ENCODE measurements at places on chromosomes 5 and 9. TPM values are rescaled to one million over a fixed set of nuclear protein-coding genes. Genes with fewer than 3 reads are reported as not detected.

DNA sequence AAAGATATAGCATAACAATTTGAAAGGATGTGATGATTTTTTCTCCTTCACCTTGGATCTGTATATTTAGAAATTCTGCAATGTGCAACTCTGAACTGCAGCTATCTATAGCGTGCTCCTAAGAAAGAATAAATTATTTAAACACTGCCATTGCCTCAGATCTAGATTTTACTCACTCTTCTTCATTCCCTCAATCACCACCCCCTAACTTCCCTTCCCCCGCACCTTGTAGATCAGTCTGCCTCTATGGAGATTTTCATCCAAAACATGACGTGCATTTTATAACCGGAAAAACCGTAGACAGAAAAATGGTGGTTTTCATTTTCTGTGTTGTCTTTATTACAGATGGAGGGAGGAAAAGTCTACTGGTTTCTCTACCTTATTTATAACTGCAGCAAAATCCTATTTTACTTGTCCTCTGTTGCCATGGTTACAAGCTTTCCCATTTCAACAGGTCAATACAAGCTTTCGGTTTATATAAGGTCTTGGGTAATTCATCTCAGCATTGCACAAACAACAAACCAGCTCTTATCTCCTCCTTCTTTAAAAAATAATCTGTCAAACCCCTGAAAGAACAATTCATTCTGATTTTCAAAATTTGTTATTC, 480.0 kb downstream of the TAF11L14 start:
- H3K4me3 ChIP-seq = no peak overlapping the region
- no peaks in the 10 kb centered on the region for H3K27me3 ChIP-seq
- DNase-seq = no peak

- no peak overlapping the region for H3K27ac ChIP-seq
- no peak overlapping the region for H3K4me3 ChIP-seq
- no peaks in the 10 kb centered on the region for H3K36me3 ChIP-seq
Observed at GRCh38 chr5:169705322-169705721, 68.2 kb downstream of the DOCK2 start.

Gene HAPLN1
- 1.6 TPM for total RNA-seq

DNA sequence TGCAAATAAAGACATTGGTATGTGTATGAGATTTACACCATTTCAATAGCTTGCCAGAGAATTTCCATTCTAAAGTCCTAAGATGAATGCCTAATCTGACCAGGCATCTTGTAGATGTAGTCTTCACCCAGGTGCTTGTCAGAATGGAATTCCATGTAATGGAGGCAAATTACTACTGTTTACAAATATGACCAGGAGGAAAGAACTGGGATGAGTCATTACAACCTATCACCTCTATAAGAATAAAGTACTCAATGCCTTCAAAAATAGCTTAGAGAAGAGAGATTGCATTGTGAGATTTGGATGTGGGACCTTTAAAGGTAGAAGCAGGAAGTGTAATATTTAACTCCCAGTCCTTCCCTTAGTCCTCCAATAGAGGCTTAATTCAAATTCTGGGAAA, 507.0 kb upstream of the PTGER4 start:
- H3K27ac ChIP-seq = no peak overlapping the region
- DNase-seq = no peak
- no peaks in the 10 kb centered on the region for H3K4me1 ChIP-seq

DNA sequence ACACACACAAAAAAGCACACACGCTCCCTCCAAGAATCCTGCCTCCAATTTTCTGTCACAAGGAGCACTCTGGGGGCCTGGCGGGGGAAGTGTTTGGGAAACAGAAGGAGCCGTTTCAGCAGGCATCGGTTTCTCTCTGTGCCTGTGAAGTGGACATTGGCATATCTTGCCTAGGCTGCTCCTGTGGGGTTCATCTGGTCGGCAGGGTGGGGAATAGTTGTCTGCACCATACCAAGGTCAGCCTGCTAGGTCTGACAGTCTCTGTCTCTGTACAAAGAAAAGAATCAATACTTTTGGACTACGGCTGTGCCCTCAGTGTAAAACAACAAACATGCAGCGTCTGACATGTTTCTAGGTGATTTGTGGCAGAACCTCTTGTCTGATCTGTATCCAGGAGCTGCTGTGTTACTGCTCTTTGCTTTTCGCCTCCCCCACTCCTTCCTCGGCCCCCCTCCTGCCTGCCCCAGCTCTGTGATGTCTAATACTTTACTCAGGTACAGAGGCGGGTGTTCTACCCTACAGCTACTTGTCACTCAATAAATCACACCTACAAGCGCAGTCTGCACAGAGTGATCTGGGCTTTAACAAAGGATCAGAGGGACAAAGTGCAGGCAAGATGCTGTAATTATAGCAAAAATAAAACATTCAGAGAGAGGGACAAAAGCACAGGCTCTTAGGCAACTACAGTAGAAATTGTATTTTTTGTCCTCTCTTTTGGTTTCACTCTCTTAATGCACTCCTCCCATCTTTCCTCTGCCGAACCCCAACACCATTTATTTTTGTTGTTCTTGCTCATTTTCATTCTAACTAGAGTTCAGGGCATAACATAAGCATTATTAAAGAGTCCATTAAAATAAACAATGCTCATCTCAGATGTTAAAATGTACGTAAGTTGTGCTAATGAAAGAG, 216.7 kb downstream of the BNC2 start:
- H3K27ac ChIP-seq = no peak overlapping the region
- H3K27me3 ChIP-seq = no peaks in the 10 kb centered on the region
- H3K36me3 ChIP-seq = no peaks in the 10 kb centered on the region
- no peaks in the 10 kb centered on the region for H3K4me1 ChIP-seq
- no peak overlapping the region for H3K4me3 ChIP-seq

- no peaks in the 10 kb centered on the region for H3K27me3 ChIP-seq
- DNase-seq = peak; percentile 42
- H3K4me3 ChIP-seq = peak overlapping the region; percentile 19
- 0 out of 2 replicates have a peak, but pooled peaks cover 3% of the 10 kb centered on the region for H3K36me3 ChIP-seq
- peak overlapping the region; percentile 61 for H3K27ac ChIP-seq
Observed at GRCh38 chr9:16864649-16865434, 5.6 kb downstream of the BNC2 start.

Gene MEIKIN
- not detected for total RNA-seq

GRCh38 chr5:133247151-133247709, 195.4 kb downstream of the HSPA4 start:
- H3K27me3 ChIP-seq = no peaks in the 10 kb centered on the region
- peak overlapping the region; percentile 75 for H3K27ac ChIP-seq
- no peak overlapping the region for H3K4me3 ChIP-seq
- H3K4me1 ChIP-seq = peaks cover 81% of the 10 kb centered on the region
- DNase-seq = no peak

DNA sequence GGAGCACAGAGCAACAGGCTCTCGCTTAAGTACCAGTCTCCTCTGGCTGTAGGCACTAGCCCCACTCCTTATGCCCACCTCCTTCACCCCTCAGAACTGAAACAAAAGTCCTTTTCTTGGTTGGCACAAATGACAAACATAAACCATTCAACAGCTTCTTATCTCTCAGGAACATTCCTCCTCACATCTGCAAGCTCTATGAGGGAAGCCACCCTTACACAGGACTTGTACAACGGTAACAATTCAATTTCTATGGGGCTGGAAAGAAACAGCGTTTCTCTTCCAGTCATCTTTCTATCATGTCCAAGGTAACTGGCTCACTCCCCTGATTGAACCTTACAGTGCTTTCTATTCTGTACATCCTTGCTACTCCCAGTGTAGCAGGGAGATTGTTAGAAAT, 74.1 kb downstream of the CSF2 start:
- H3K4me3 ChIP-seq = no peak overlapping the region
- no peak overlapping the region for H3K27ac ChIP-seq
- peaks cover 4% of the 10 kb centered on the region for H3K27me3 ChIP-seq
- DNase-seq = no peak
- H3K4me1 ChIP-seq = no peaks in the 10 kb centered on the region

Gene GRM6
- total RNA-seq = not detected

DNA sequence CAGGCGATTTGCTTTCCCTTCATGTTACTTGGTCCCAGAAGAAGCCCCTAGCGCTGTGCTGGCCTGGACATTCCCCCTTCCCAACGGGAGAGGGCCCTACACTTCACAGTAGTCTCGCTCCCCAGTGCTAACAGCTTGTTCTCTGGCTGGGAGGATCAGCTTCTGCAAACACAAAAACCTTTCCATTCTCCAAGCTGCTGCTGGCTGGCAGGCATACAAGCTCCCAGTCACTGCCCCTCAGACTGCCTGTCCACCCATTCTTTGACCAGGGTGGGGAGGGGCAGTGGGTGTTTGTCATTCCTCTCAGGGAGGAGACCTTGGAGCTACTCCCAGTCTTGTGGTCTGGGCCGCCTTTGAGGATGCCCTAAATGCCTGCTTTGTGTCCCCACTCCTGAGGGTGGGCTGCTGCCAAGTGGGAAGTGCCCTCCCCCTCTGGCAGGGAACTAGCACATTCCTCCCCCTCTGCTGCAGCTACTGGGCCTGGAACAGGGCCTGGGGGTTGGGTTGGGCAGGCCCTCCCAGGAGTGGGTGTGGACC, 20.8 kb downstream of the ENHO start:
- no peak overlapping the region for H3K27ac ChIP-seq
- H3K27me3 ChIP-seq = 0 out of 2 replicates have a peak, but pooled peaks cover 3% of the 10 kb centered on the region
- no peak overlapping the region for H3K4me3 ChIP-seq

Gene EDIL3
- total RNA-seq = 27.8 TPM

GRCh38 chr5:137743031-137743640, 7.2 kb upstream of the KLHL3 start:
- no peak overlapping the region for H3K4me3 ChIP-seq
- DNase-seq = peak; percentile 40
- no peak overlapping the region for H3K27ac ChIP-seq
- H3K4me1 ChIP-seq = no peaks in the 10 kb centered on the region

DNA sequence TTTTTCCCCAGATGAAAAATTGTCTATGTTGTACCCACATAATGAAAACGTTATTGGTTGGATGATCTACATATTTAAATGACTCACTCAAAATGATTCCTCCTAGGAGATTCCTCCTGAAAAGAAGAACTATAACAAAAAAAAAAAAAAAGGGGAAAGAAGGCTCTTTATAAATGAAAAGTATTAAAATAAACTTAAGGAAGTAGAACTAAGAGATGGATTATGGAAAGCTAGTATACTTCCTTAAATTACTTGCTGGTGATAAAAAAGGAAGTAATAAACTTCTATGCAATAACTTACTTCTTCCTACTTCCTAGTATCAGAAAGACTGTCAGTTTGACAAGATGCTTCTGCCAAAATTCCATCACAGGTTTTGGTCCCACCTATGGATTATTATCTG, 1087.7 kb downstream of the CDH12 start:
- no peaks in the 10 kb centered on the region for H3K4me1 ChIP-seq
- H3K36me3 ChIP-seq = no peaks in the 10 kb centered on the region
- no peak for DNase-seq

Gene CD180
- not detected for total RNA-seq

DNA sequence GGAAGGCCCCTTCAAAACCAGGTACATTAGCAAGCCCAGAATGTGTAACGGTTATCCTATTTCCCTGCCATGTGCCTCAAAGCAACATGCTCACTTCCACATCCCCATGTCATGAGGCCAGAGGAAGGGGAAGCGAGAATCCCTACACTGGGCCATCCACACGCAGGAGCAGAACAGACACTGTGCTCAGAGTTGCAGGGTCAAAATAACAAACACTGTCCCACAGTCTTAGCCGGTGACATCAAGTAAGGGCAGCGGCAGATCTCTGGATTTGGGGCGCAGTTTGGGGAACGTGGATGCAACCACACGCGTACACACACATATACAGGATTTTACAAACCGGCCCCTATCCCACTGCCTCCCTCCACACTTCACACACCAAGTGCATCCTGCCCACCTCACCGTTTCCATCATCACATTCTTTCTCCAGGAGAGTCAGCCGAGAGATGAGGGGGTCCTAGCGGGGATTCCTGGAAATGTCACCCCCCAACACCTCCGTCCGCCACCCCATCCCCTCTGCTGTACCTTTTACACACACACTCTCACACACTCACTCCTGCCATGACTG, 776 bp downstream of the APBA1 start:
- H3K4me1 ChIP-seq = peaks cover 6% of the 10 kb centered on the region
- no peak overlapping the region for H3K27ac ChIP-seq
- no peaks in the 10 kb centered on the region for H3K36me3 ChIP-seq
- H3K4me3 ChIP-seq = peak overlapping the region; percentile 74

- H3K4me1 ChIP-seq = peaks cover 8% of the 10 kb centered on the region
- H3K4me3 ChIP-seq = no peak overlapping the region
- no peak overlapping the region for H3K27ac ChIP-seq
- no peaks in the 10 kb centered on the region for H3K36me3 ChIP-seq
Observed at GRCh38 chr9:3511551-3511950, 14.2 kb downstream of the RFX3 start.

DNA sequence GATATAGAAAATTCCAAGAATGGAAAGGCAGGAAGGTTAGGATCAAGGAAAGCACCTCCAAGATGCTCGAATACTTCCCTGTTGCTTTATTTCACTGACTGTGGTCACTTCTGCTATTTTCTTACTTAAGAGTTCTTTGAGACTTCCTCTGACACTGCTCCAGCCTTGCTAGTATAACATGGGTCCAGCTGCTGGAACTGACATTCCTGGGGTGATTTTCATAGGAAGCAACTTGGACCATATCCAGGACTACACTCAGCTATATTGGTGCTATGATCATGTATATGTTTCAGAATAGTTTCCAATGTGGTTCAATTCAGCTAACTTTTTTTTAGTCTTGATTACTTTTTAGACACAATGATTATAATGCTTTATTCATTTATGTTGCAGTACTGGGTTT, 81.6 kb upstream of the CKMT2 start:
- DNase-seq = peak; percentile 63
- no peaks in the 10 kb centered on the region for H3K36me3 ChIP-seq
- no peak overlapping the region for H3K27ac ChIP-seq
- H3K27me3 ChIP-seq = no peaks in the 10 kb centered on the region

DNA sequence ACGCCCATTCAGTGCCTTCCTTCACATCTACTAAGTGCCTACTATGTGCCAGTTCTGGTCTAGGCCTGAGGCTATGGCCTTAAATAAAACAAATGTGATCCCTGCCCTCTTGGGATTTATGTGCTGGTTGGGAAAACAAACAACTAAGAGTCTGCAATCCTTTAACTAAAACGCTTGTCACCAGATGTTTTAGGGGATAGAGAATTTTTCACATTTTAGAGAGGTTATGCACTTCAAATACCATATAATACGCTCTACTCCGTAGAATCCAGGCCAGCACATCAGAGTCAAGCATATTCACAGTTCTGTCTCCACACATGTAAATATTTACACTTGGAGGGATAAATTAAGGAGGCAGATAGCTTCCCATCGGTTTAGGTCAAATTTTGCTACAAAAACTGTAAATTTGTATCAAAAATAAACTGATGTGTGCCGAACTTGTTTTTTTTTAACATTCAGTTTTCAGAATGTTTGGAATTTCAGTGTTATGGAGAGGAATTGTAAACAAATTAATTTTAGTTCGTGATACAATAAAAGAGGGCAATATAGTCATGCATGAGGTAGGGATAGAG, 22.0 kb upstream of the ADRA1B start:
- H3K4me1 ChIP-seq = no peaks in the 10 kb centered on the region
- 0 out of 2 replicates have a peak, but pooled peaks cover 3% of the 10 kb centered on the region for H3K27me3 ChIP-seq
- DNase-seq = no peak
- no peaks in the 10 kb centered on the region for H3K36me3 ChIP-seq
- H3K4me3 ChIP-seq = no peak overlapping the region

- H3K27me3 ChIP-seq = no peaks in the 10 kb centered on the region
- H3K27ac ChIP-seq = no peak overlapping the region
- no peak for DNase-seq
- H3K36me3 ChIP-seq = no peaks in the 10 kb centered on the region
- no peak overlapping the region for H3K4me3 ChIP-seq
Observed at GRCh38 chr5:66929995-66930394, 266.6 kb downstream of the CD180 start.

Gene SLC6A18
- not detected for total RNA-seq

- DNase-seq = no peak
Observed at GRCh38 chr5:78905084-78905938, 79.8 kb downstream of the ARSB start.

Gene SV2C
- total RNA-seq = not detected

Gene PCDHB4
- 0.25 TPM for total RNA-seq

Gene ABO
- not detected for total RNA-seq

All from SJCRH30 (cell line).